CD4-positive, alpha-beta T cell treated with Interleukin-6 for 4 hours (primary cell): ENCODE measurements at places on chromosomes 3 and 15.

DNA sequence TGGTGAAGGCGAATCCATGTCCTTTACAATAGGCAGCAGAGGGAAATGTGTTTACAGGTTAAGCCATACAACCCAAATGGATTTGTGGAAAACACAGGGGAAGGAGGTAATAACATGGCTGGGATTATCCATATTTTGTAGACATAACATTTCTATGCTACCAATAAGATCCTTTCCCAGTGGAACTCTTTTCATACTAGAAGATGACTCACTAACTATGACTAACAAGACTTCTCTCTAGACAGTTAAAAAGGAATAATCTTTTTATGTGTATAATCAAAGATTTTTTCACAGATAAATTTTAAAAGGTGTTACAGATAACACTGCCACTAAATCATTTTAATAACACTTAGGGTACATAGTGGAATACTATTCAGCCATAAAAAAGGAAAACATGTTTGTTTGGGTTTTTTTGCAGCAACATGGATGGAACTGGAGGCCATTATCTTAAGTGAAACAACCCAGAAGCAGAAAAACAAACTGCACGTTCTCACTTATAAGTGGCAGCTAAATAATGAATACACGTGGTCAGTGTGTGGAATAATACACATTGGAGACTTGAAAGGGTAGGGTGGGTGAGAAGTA is 39.6 kb downstream of the VPS13C start:
- DNase-seq = no peak

DNA sequence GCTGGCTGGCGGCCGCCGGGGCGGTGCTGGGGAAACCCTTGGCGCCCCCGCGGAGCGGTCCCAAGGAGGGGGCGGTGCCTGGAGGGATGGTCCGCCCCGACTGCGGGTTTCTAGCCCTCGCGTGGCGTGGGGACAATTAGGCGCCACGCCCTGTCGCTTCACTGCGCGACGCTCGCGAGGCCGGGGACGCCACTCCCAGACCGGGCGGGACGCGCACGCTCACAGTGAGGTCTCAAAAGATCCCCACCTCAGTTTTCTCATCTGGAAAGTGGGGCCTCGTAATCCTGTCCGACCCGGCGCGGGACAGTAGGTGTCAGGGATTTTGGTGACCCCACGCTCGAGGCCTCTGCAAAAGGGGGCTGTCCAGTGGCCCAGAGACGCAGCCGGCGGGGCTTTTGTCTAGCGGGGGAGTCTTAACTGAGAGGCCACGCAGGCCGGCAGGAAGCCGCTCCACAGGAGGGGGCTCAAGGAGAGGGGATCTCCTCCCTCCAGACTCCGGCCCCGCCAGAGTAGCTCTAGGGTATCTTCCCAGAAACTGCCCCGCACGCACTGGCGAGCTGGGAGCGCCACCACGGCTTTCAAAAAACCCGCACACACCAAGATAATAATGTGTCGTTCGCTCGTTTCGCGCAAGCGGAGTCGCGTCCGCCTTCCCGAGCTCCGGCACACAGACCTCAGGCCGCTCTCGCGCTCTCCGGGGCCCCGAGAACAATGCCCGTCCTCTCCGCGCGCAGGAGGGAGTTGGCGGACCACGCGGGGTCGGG is 710 bp upstream of the CLK3 start:
- DNase-seq = peak; percentile 94

- no peak for DNase-seq
Observed at GRCh38 chr3:99952306-99952705, 134.6 kb downstream of the CMSS1 start.

DNA sequence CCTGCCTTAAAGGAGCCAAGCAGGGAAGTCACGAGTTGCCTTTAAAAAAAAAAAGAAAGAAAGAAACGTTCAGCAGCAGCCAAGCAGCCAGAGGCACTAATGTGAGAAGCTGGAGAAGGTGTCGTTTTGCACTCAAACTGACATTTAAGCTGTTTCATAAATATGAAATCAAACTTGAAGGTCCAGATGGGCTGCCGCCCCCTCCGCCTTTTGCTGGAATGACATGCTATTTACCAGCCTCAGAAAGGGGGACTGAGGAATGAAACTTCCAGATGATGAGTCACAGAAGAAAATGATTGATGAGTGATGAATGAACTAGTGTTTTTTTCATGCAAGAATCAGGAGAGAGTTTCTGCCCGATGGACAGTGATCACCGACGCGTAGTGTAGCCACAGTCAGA is 396.8 kb downstream of the IGSF11 start:
- no peak for DNase-seq

- no peak for DNase-seq
Observed at GRCh38 chr3:120797857-120798256, 55.3 kb downstream of the GTF2E1 start.
